ENCODE measurements at places on chromosomes 13 and 19.

DNA sequence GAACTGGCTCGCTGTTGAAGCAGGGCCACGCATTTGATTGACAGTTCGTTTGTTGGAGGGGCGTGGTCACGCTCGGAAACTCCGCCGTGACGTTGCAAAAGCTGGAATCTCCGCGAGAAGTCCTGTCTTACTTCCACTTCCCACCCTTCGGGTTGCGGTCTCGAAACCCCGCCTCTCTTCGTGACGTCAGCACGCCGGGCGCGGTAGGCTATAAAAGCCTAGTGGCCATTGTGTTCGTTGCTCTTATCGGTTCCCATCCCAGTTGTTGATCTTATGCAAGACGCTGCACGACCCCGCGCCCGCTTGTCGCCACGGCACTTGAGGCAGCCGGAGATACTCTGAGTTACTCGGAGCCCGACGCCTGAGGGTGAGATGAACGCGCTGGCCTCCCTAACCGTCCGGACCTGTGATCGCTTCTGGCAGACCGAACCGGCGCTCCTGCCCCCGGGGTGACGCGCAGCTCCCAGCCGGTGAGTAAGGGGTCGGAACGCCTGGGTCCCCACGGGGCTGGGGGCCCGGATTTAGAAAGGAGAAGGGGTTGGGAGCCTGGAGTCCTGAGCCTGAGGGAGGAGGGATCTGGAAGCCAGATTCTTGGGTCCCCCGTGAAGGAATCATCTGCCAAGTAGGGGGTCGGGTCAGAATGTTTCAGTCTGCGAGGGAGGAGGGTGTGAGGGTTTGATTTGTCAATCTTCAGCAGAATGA, at the start of gene PPP1R15A:
Gene PPP1R15A (plus strand): TSS at position 240 of the 702 bp plus-strand sequence. CDS start 813 bp downstream, outside the sequence.
- peak; percentile 98 for DNase-seq

- DNase-seq: no peak
These were observed 10.9 kb upstream of the VWA8 start for GRCh38 chr13:41971848-41972247.

DNA sequence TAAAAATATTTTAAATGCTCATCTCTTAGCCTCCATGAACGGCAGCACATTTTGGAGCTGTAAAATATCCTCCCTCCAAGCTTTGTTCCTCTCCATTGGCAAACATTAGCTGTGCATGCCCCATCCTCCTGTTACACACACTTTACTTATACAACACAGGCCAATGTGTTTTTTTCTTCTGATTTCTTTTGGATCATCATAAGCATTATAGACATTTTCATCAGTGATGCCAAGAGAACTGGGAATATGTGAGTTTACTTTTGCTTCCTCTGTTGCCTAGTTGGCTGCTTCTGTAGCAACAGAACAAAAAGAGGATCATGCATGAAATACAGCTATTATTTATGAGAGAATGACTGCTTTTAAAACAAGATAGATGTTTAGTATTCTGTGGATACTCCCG, 142.6 kb downstream of the PCDH9 start:
- no peak for DNase-seq

GRCh38 chr19:31205887-31206518, 143.2 kb downstream of the TSHZ3 start:
- DNase-seq: no peak

DNA sequence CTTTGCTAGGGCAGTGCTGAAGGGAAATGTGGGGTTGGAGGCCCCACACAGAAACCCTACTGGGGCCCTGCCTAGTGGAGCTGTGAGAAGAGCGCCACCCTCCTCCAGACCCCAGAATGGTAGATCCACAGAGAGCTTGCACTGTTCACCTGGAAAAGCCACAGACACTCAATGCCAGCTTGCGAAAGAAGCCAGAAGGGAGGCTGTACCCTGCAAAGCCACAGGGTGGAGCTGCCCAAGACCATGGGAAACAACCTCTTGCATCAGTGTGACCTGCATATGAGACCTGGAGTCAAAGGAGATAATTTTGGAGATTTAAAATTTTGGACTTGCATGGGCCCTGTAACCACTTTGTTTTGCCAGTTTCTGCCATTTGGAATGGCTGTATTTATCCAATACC, 615.4 kb upstream of the MIR17HG start:
- no peak for DNase-seq

GRCh38 chr13:21309542-21310172, 133.2 kb downstream of the MRPL57 start:
- no peak for DNase-seq

- no peak for DNase-seq
These were observed 523.6 kb downstream of the DCT start for GRCh38 chr13:93955904-93956303.

DNA sequence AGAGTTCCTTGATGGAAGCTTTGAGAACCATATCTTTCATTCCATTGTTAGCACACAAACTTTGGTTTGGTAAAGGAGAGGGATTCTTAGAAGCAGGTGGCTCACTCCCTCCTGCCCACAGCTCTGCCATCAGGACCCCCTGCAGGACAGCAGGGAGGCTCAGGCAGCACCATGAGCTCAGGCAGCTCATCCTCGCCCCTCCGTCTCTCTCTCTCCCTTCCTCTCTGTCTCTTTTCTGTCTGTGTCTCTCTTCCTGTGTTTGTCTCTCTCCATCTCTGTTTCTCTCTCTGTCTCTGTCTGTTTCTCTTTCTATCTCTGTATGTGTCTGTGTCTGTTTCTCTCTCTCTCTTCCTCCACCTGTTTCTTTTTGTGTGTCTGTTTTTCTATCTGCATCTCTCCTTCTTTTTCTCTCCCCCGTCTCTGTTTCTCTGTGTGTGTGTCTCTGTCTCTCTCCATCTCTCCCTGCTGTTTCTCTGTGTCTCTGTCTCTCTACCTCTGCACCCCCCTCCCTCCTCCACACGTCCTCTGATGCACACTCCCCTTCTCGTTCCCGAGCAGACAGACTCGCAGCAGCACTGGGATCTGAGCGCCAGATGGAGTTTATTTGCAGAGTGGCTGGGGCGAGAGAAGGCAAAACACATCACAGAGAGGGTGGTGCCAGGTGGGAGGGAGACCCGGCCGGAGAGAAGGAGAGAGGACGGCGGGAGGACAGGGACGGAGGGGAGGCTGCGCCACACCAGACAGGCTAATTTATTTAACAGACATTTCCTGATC, 8.7 kb downstream of the SBK2 start:
- DNase-seq: no peak

DNA sequence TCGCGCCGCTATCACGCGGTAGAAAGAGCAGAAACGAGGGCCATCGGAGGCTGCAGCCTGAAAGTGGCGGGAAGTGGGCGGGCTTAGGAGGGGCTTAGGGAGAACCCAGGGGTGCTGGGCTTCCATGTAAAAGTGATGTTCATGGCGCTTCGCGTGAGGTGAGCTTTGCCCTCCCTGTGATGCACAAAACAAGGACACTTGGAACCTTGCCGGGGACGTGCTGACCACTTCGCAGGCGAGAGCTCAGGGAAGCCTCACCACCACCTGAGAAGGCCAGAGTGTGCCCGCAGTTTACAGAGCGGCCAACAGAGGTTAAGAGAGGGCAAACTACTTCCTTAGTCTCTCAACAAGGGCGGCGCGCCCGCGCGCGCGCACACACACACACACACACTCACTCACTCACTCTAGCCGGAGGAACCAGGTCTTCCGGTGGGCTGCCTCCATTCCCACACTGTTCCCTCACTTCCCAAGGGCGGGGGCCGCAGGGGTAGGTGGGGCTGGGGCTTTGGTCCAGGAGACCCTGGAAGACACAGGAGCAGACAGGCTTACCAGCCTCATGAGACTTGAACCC, 651 bp downstream of the GAPDHS start:
- DNase-seq: peak; percentile 9

DNA sequence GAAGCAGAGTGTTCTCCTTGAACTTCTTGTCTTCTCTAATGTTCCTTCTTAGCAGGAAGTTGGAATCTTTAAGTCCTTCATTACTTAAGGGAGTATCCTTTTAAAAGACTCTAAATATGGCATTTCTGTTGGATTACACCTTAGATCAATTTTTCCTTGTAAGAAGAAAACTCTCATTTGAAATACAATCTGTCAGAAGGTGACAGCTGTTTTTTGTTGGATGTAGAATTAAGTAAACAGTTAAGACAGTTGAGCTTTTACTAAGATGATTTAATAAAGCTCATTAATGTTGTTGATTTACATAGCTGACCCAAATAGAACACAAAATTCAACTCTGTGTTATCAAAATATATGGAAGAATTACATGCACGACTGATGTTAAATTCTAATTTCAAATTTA, 16.7 kb upstream of the MBNL2 start:
- DNase-seq: no peak

DNA sequence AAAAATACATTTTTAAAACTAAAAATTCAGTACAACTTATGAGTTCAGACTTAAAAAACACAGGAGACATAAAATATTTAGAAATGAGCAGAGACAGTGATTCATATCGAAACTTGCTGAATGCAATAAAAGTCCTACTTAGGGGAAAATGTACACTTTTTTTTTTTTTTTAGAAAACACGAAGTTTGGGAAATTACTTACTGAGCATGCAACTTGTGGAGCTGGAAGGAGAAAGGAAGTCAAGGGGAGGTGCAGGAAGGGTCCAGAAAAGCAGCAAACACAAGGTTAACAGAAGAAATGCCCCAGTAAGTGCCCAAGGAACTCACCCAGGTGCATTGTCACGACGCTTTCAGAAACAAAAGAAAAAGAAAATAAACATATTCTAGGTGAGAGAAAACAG, 18.6 kb upstream of the LAIR1 start:
- DNase-seq: no peak

DNA sequence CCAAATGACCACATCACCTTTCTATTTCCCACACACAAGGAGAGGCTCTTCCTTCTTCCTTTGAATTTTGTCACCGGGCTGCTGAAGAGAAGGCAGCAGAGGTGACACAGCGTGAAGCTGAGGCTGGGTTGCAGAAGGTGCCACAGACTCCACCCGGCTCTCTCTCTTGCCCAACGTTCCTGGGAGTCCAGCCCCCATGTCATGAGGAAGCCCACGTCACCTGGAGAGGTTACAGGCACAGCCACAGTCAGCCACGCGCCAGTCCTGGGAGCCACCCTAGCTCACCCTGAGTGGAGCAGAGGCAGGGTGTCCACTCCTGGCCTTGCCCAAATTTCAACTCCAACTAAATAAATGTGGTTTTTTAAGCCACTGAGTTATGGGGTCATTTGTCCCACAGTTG, 4.8 kb upstream of the TMEM255B start:
- DNase-seq: no peak

- DNase-seq: no peak
These were observed 3.0 kb upstream of the EEF1AKMT1 start for GRCh38 chr13:20776751-20777150.

- DNase-seq: no peak
These were observed 81.8 kb downstream of the PAN3 start for GRCh38 chr13:28220166-28220565.

- DNase-seq: no peak
These were observed 338.3 kb downstream of the POU4F1 start for GRCh38 chr13:78265098-78265497.

GRCh38 chr19:17268754-17269153, 1.5 kb downstream of the BABAM1 start:
- DNase-seq: no peak

- DNase-seq: no peak
These were observed 23.3 kb downstream of the WTIP start for GRCh38 chr19:34504809-34505291.

- DNase-seq: no peak
These were observed 90.7 kb upstream of the MBNL2 start for GRCh38 chr13:97131447-97131846.
